Activated T-cell treated with anti-CD3 and anti-CD28 coated beads, Interleukin-2, amount 50 U/mL, for 24 hours (primary cell): ENCODE measurements at places on chromosomes 4 and X.

GRCh38 chrX:66110112-66110511 is 53.9 kb upstream of the HEPH start:
- H3K36me3 ChIP-seq = no peaks in the 10 kb centered on the region
- no peak overlapping the region for H3K27ac ChIP-seq
- DNase-seq = no peak

DNA sequence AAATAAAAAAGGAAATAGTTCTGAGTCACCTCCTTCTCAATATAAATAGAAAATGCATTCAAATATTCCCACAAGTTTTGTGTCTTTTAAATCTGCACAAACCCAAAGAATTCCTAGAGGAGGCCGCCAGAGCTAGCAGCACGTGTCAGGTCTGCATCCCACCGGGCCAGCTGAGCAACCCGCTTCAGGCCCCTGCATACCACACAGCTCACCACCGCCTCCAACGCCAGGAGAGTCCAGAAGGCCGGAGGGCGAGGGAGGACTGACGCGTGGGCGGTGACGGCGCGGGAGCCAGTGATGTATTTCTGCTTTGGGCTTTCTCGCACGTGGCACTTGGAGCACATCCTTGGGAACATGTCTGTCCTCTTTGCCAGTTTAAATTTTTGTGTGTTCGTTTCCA is 61.9 kb upstream of the CLDN34 start:
- DNase-seq = no peak
- H3K27me3 ChIP-seq = peaks cover 64% of the 10 kb centered on the region
- H3K36me3 ChIP-seq = no peaks in the 10 kb centered on the region
- no peak overlapping the region for H3K4me3 ChIP-seq
- H3K4me1 ChIP-seq = peaks cover 8% of the 10 kb centered on the region

GRCh38 chrX:15676886-15677285 is 12.3 kb upstream of the CLTRN start:
- H3K4me3 ChIP-seq = no peak overlapping the region
- peaks cover 31% of the 10 kb centered on the region for H3K36me3 ChIP-seq
- H3K27ac ChIP-seq = no peak overlapping the region
- no peak for DNase-seq
- H3K27me3 ChIP-seq = peaks cover 4% of the 10 kb centered on the region
- peaks cover 39% of the 10 kb centered on the region for H3K4me1 ChIP-seq

GRCh38 chr4:109665783-109666485 is 37.3 kb downstream of the CASP6 start:
- H3K27me3 ChIP-seq = no peaks in the 10 kb centered on the region
- H3K36me3 ChIP-seq = peaks cover 68% of the 10 kb centered on the region
- H3K27ac ChIP-seq = peak overlapping the region; percentile 67
- H3K4me3 ChIP-seq = no peak overlapping the region
- DNase-seq = no peak

DNA sequence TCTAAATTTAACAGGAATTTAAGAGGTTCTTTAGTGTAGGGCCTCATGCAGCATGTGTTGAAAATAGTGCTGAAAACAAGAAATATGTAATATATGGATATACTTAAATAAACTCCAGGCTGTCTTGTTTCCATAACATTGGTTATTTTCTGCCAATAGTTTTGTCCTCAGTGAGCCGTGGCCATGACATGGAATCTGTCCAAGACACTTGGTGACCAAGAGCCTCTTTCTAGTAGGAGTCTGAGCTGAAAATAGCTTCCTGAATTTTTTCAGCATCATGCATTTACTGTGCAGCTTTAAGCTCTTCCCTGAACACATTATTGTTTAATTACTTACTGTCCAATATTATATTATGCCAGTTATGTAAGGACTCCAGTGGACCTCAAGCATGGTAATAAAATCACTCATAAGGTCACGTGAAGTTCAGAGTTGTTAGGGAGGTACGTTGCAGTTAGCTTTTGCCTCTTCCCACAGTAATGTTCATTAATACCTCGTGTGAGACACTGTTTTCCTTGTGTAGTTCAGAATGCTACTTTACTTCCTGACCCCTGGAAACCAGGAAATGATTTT is 488.2 kb downstream of the GRID2 start:
- no peaks in the 10 kb centered on the region for H3K4me1 ChIP-seq
- H3K27ac ChIP-seq = no peak overlapping the region
- DNase-seq = no peak
- H3K27me3 ChIP-seq = no peaks in the 10 kb centered on the region

- no peaks in the 10 kb centered on the region for H3K36me3 ChIP-seq
- H3K4me3 ChIP-seq = no peak overlapping the region
- no peak overlapping the region for H3K27ac ChIP-seq
- H3K4me1 ChIP-seq = peaks cover 20% of the 10 kb centered on the region
- DNase-seq = no peak
- H3K27me3 ChIP-seq = peaks cover 26% of the 10 kb centered on the region
Measured at GRCh38 chrX:39802354-39802753, 295.4 kb downstream of the BCOR start.

DNA sequence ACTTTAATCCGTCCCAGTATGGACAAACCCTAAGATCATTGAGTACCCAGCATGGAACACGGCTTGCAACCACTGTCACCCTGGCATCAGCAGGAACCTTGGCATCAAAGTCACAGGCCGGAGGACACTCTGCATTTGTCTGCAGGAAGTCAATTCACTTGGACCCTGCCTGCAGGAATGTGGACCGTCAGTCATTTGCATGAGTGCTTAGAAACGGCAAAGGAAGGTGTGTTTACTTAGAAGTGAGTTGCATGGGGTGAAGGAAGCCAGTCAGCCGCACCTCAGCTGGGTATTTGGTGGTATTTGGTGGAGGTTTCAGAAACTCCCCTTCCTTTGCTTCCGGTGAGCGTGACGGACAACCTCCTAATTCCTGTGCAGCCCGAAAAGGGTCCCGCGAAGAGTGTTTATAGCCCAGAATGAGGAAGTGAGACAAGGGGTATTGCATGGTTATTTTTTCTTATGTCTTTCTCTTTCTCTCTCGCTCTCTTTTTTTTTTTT is 15.5 kb downstream of the P2RY8 start:
- peak overlapping the region; percentile 92 for H3K27ac ChIP-seq
- H3K27me3 ChIP-seq = no peaks in the 10 kb centered on the region
- peak overlapping the region; percentile 70 for H3K4me3 ChIP-seq
- peak; percentile 66 for DNase-seq
- H3K4me1 ChIP-seq = peaks cover 55% of the 10 kb centered on the region

DNA sequence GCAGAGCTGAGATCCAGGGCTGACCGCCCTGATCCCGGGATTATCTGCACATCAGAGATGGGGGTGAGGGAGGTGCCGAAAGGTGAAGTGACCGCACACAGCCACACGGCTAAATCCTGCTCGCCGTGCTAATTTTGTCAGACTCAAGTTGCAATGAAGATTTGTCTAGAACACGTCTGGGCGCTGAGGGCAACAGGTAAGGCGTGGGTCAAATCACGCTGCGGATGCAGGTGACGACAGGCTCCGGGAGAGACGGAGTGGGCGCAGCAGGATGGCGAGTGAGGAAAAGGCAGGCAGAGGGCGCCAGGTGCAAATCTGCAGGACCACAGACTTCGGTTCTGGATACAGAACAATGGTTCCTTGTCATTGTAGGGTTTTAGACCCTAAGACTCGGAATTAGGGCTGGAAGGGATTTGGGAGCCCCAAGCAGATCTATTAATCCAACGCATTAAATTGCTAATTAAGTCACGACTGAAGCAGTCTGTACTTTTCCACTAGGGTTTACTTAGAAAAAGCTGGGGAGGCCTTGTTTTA is 1.9 kb upstream of the TBC1D14 start:
- no peaks in the 10 kb centered on the region for H3K27me3 ChIP-seq
- peaks cover 11% of the 10 kb centered on the region for H3K36me3 ChIP-seq
- peaks cover 46% of the 10 kb centered on the region for H3K4me1 ChIP-seq
- no peak overlapping the region for H3K27ac ChIP-seq
- DNase-seq = no peak

DNA sequence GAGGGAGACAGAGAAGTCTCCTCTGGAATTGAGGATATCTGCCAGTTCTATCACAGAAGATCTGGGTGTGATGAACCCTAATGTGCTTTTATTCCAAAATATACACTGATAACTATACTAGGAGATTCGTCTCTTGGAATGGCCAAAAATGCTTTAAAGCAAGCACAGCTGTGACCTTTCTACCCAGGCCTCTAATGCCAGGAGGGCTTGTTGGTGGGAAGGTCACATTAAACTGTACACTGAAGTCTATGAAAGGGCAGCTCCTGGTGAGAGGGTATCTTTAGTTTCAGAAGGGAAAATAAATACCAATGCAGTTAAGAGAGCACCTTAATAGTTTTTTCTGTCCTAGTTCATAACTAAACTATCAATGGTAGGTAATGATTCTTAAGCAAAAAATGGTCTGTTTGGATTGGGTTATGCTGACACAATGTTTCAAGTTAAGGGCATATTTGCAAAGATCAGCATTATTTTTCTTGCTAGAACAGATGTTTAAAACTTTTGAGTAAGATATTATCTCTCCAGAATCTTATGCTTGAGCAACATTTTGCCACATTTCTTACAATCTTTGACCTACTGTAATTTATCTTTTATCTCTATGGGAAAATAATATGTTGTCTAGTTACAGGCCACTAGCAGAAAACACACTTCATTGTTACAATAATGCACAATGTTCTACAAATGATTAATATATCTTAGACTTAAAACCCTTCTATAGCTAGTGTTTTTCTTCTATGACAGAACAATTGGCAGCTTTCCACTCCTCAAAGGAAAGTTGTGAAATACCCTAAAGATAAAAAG is 59.6 kb downstream of the SEC24D start:
- no peaks in the 10 kb centered on the region for H3K4me1 ChIP-seq
- no peak for DNase-seq
- H3K27me3 ChIP-seq = no peaks in the 10 kb centered on the region

DNA sequence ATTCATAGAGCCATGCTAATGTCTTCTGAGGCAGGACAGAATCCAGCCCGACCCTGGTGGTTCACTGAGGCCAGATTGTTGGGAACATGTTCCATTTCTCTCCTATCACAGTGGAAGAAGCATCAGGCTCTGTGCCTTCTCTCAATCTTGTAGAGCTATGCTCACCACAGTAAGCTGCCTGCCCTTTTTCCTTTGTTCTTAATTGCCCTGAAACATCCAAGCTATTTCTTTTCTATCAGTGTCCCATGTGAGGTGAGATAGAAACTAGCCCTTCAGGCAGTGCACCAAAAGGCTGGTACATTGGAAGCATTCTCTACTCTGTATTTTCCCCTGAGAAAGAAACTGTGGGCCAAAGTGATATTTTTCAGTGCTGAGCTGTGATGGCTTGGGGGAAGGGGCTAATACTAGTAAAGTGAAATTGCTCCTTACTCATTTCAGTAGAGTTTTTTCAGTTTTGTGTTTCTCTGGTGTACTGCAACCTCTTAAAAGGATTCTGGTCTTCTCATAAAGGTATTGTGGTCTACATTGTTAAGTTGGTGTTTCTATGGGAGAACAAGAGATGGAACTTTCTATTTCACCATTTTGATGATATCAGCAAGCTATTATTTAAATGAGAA is 611.2 kb downstream of the RPA4 start:
- no peak overlapping the region for H3K4me3 ChIP-seq
- H3K4me1 ChIP-seq = peaks cover 10% of the 10 kb centered on the region
- no peak for DNase-seq
- H3K27ac ChIP-seq = no peak overlapping the region
- H3K27me3 ChIP-seq = peaks cover 20% of the 10 kb centered on the region

GRCh38 chrX:154779261-154779660 is 16.6 kb downstream of the DKC1 start:
- DNase-seq = no peak
- H3K4me3 ChIP-seq = no peak overlapping the region
- H3K4me1 ChIP-seq = peaks cover 37% of the 10 kb centered on the region
- peaks cover 8% of the 10 kb centered on the region for H3K27me3 ChIP-seq
- H3K27ac ChIP-seq = peak overlapping the region; percentile 54
- peaks cover 53% of the 10 kb centered on the region for H3K36me3 ChIP-seq

GRCh38 chr4:103478734-103479133 is 241.1 kb downstream of the TACR3 start:
- DNase-seq = no peak
- H3K4me1 ChIP-seq = no peaks in the 10 kb centered on the region
- no peak overlapping the region for H3K4me3 ChIP-seq
- no peaks in the 10 kb centered on the region for H3K27me3 ChIP-seq
- no peaks in the 10 kb centered on the region for H3K36me3 ChIP-seq
- H3K27ac ChIP-seq = no peak overlapping the region

DNA sequence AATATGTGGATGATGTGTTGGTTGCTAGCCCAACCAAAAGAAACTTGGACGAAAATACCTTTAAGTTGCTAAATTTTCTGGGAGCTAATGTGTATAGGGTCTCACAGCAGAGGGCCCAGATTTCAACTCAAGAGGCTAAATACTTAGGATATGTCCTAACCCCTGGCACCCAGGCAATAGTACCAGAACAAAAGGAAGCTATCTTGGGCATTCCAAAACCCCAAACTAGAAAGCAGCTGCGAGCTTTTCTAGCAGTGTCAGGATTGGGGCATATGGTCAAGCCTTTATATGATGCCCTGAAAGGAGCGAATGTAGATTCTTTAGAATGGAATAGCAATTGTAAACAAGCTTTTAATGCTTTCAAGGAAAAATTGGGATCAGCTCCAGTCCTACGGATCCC is 10.6 kb downstream of the CXCL2 start:
- H3K27ac ChIP-seq = no peak overlapping the region
- peaks cover 9% of the 10 kb centered on the region for H3K27me3 ChIP-seq
- no peak overlapping the region for H3K4me3 ChIP-seq
- no peak for DNase-seq
- H3K36me3 ChIP-seq = no peaks in the 10 kb centered on the region

- no peak overlapping the region for H3K27ac ChIP-seq
- no peak for DNase-seq
- H3K27me3 ChIP-seq = no peaks in the 10 kb centered on the region
- H3K4me1 ChIP-seq = peaks cover 22% of the 10 kb centered on the region
- no peaks in the 10 kb centered on the region for H3K36me3 ChIP-seq
- no peak overlapping the region for H3K4me3 ChIP-seq
Measured at GRCh38 chrX:42930951-42931350, 153.0 kb upstream of the PPP1R2C start.

DNA sequence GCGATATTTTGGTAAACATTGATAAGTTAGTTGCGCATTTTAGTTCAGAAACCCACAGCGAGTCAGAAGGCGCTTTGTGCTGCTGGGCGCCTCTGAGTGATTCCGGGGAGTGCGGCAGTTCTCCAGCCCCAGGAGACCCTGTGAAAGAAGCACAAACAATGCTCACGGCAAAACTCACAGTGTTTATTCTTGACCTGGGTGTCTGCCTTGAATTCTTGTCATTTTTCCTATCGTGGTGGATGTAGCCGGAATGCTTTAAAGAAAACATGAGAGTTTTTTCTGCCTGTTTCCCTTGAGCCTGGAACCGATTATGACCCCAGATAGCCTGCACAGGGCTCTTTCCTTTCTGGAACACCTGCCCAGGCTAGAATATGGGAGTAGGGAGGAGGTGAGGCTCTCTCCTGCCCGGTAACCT is 6.7 kb downstream of the TBL1X start:
- peaks cover 59% of the 10 kb centered on the region for H3K4me1 ChIP-seq
- peaks cover 56% of the 10 kb centered on the region for H3K36me3 ChIP-seq
- no peak overlapping the region for H3K4me3 ChIP-seq
- peaks cover 40% of the 10 kb centered on the region for H3K27me3 ChIP-seq
- no peak overlapping the region for H3K27ac ChIP-seq

DNA sequence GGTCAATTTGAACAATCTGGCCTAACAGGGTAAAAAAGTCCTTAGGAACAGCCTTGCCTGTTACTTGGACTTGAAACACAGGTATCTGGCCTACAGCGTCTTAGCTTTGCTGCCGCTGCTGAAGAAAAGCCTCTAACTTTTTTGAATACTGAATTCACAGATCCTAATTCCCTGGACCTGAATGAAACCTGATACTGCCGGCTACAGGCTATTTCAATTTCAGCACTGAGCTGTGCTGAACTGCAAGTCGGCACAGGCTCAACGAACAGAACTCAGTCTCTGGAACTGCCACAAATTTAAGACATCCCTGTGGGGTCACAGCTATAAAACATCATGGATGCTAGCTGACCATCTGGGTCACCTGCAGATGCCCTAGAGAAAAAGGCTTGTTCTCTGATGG is 7.2 kb downstream of the NR0B1 start:
- H3K4me1 ChIP-seq = peaks cover under 1% of the 10 kb centered on the region
- DNase-seq = no peak
- no peaks in the 10 kb centered on the region for H3K36me3 ChIP-seq
- no peak overlapping the region for H3K27ac ChIP-seq
